Calu3 (cell line): ENCODE measurements at places on chromosomes 11 and 22. TPM values are rescaled to one million over a fixed set of nuclear protein-coding genes. Genes with fewer than 3 reads are reported as not detected.

DNA sequence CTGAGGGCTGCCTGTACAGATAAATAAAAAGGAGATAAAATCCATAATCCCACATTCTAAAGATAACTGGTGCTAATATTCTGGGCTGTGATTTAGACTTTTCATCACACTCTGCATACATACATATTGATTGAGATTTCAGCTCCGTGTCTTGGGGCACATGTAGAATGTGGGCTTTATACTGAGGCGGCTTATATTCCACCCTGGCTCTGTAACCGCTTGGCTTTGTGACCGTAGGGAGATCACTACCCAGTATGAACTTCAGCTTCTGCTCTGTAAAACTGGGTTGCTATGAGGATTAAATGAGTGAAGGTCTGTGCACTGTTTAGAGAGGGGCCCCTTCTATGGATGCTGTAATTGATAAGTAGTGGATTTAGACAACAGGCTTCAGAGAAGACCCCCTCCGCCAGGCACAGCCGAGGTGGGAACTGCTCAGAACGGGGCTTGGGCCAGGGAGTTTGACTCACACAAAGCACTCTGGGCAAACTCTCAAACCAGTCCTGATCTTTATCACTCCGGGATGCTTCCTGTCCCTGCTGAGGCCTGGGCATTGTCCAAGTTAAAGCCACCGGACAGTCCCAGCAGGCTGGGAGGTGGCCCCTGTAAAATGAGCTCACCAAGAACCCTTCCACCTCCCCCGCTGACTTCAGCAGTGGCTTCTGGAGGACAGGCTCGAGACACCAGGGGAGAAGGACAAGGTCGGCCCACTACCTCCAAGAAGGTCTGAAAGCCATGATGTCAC is 17.2 kb downstream of the KIAA1671 start:
- peaks cover 46% of the 10 kb centered on the region for H3K4me1 ChIP-seq
- H3K4me3 ChIP-seq = no peak overlapping the region
- H3K27ac ChIP-seq = peak overlapping the region; percentile 39
- H3K36me3 ChIP-seq = peaks cover 9% of the 10 kb centered on the region
- DNase-seq = no peak
- H3K27me3 ChIP-seq = no peaks in the 10 kb centered on the region

DNA sequence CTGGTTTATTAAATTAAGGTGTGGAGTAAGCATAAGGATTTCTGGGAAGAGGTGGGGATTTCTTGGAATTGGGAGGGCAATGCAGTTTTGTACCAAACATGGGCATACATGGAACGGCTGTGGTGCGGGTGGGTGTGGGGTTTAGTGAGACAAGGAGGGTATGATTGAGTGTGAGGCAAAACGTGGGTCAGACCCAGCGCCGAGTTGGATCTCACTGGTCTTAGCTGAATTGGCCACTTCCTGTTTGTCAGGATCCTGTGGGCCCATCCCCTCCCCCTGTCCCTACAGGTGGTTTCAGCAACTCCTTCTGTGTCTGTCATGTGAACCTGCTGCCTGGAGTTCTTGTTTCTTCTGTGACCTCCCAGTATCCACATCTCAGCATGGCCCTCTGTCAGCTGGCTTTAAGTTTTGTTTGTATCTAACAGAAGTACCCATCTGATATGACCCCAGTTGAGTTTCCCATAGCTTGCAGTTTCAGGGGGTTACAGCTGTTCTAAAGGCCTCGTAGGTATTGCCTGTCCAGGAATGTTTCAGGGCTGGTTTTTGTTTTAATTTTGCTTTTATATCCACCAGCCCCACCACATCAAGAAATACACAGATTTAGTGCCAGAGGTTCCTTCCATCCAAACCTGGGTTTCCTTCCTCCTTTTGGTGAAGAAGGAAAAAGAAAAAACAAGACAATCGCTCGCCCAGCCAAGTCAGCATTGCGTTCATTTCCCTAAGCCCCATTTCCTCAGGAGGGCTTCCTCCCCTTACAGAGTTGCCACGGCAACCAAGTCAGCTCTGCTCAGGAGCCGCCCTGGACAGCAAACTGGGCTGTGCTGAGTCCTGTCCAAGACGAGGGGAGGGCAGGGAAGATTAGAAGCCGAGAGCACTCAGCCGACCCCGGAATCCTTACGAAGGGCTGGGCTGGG is 6.0 kb downstream of the APOL1 start:
- H3K27me3 ChIP-seq = no peaks in the 10 kb centered on the region
- peaks cover 77% of the 10 kb centered on the region for H3K36me3 ChIP-seq
- H3K27ac ChIP-seq = peak overlapping the region; percentile 56

GRCh38 chr22:20211997-20212753 is 55.9 kb downstream of the RTN4R start:
- peaks cover 34% of the 10 kb centered on the region for H3K4me1 ChIP-seq
- peak; percentile 73 for DNase-seq
- peaks cover 14% of the 10 kb centered on the region for H3K27me3 ChIP-seq
- peaks cover 15% of the 10 kb centered on the region for H3K36me3 ChIP-seq
- H3K27ac ChIP-seq = peak overlapping the region; percentile 3
- H3K4me3 ChIP-seq = peak overlapping the region; percentile 42

GRCh38 chr11:6480299-6480914 is 724 bp downstream of the ARFIP2 start:
- peaks cover 73% of the 10 kb centered on the region for H3K36me3 ChIP-seq
- H3K4me3 ChIP-seq = peak overlapping the region; percentile 97
- no peak for DNase-seq
- H3K4me1 ChIP-seq = peaks cover 34% of the 10 kb centered on the region
- peak overlapping the region; percentile 92 for H3K27ac ChIP-seq
- H3K27me3 ChIP-seq = no peaks in the 10 kb centered on the region

- H3K36me3 ChIP-seq = no peaks in the 10 kb centered on the region
- H3K4me3 ChIP-seq = no peak overlapping the region
- no peak overlapping the region for H3K27ac ChIP-seq
- no peaks in the 10 kb centered on the region for H3K27me3 ChIP-seq
- no peaks in the 10 kb centered on the region for H3K4me1 ChIP-seq
These were observed 69.7 kb upstream of the GRK3 start for GRCh38 chr22:25494774-25495173.

- H3K36me3 ChIP-seq = no peaks in the 10 kb centered on the region
- no peak overlapping the region for H3K4me3 ChIP-seq
- H3K4me1 ChIP-seq = no peaks in the 10 kb centered on the region
These were observed 78.6 kb downstream of the SYN3 start for GRCh38 chr22:32979606-32980005.

DNA sequence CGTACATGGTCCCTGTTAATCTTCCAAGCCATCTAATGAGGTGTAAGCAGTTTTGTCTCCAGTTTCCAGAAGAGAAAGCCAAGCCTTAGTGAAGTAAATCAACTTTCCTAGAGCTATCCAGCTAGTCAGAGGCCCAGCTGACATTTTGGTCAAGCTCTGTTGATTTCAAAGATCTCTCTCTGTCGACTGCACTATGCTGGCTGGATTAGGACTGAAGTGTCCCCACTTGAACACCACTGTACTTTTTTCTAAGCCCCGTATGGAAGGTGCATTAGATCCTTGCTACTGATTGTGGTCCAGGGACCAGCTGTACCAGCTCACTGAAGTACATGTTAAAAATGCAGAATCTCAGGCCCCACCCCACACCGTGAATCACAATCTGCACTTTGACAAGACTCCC is 176.5 kb upstream of the NAV2 start:
- DNase-seq = no peak
- no peaks in the 10 kb centered on the region for H3K36me3 ChIP-seq

DNA sequence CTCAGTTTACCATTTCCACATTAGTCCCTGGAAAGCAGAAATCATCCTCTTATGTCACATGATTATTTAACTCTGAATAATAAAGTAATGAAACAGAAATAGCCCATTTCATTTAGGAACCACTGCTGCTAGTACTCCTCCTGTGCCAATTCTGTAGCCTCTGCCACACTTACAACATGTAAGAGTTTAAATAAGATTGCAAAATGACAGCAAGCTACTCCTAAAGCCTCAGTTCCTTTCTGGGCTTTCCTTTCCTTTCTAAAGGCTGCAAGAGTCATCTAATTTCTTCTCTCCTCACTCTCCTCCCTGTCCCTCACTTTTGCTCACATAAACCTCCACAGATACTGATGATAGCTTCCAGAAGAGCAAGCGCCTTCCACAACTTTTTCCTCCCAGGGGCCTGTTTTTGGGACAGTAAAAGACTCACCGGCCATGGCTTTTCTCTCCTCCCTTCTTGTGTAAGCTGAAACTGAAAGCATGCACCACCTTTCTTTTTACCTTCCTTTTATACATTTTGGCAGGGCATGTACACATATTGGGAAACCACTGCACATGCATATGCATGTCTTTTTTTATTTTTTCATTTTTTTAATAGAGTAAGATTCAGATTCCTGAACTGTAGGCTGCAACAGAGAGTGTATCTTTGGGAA is 38.5 kb downstream of the CARD18 start:
- no peaks in the 10 kb centered on the region for H3K27me3 ChIP-seq
- no peaks in the 10 kb centered on the region for H3K4me1 ChIP-seq
- DNase-seq = no peak
- no peak overlapping the region for H3K27ac ChIP-seq
- H3K36me3 ChIP-seq = no peaks in the 10 kb centered on the region
- no peak overlapping the region for H3K4me3 ChIP-seq

DNA sequence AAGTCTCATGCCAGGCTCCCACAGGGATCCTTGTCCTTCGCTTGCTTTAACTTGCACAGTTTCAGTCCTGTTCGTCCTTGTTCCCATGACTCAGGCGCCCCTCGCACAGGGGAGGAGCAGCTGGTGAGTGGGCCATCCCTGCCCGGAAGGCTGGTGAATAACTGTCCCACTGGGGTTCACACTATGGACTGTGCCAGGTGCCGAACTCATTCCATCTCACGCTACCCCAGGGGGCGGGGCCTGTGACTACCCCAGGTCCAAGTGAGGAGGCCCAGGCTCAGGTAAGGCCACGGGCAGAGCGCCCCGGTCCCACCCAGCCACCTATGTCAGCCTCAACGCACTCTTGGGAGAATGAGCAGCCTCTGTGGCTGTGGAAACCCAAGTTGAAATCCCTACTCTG is 7.2 kb upstream of the CARD10 start:
- no peaks in the 10 kb centered on the region for H3K36me3 ChIP-seq
- H3K4me3 ChIP-seq = no peak overlapping the region
- peaks cover 29% of the 10 kb centered on the region for H3K4me1 ChIP-seq

- no peak overlapping the region for H3K4me3 ChIP-seq
- H3K36me3 ChIP-seq = no peaks in the 10 kb centered on the region
These were observed 565.9 kb downstream of the ETS1 start for GRCh38 chr11:128021349-128022006.

DNA sequence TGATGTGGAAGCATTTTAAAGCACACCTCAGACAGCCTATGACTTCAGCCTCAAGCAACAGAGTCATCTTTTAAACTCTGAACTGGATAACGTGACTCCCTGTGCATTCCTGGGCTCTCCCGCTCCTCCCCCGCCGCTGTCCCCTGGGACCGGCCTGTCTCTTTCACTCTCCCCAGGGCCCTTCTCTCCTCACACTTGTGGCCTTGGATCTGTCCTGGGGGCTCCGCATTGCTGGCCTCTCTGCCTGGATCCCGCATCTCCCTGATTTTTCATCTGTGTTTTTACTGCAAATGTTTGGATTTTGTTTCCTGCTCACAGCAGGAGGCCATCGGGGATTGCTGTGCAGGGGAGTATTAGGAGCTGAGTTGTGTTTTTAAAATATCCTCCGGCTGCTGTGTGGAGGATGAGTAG is 15.4 kb downstream of the C11orf24 start:
- H3K27ac ChIP-seq = no peak overlapping the region
- H3K4me3 ChIP-seq = no peak overlapping the region
- H3K36me3 ChIP-seq = peaks cover 14% of the 10 kb centered on the region
- no peak for DNase-seq
- no peaks in the 10 kb centered on the region for H3K4me1 ChIP-seq
- no peaks in the 10 kb centered on the region for H3K27me3 ChIP-seq

DNA sequence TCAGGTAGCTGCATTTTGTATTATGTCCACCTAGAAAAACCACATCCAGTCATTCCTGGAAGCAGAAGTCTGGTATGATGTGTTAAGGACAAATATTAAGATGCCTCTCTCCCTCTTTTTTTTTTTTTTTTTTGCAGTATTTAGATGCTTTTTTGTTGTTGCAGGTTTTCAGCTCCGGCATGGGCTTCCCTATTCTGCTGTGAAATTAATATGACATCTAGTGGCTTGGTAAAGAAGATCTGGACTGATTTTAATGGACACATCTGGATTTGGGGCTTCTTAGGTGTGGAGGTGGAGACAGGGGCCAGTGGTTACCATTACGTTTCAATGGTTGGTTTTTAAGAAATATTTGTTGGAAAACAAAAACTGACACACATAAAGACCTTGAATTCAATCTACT is 47.5 kb upstream of the RASSF10 start:
- H3K4me3 ChIP-seq = no peak overlapping the region
- no peaks in the 10 kb centered on the region for H3K27me3 ChIP-seq
- no peak overlapping the region for H3K27ac ChIP-seq
- H3K4me1 ChIP-seq = peaks cover 5% of the 10 kb centered on the region

DNA sequence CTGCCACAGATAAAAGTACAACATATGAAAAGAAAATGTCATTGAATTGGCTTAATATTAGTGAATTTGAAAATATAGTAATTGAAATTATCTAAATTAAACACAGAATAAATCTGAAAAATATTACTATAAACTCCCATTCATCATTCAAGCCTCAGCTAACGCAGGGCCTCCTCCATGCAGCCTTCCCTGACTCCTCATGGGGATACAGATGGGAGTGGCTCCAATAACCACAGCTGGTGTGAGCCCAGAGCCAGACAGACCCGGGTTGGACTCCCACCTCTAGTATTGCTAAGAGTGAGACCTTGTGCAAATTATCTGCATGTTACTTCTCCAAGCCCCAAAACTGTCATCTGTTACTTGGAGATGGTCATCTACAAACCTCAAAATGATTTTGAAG is 44.9 kb downstream of the CSF2RB start:
- peaks cover 8% of the 10 kb centered on the region for H3K4me1 ChIP-seq
- H3K36me3 ChIP-seq = no peaks in the 10 kb centered on the region
- DNase-seq = no peak
- no peak overlapping the region for H3K4me3 ChIP-seq
- H3K27ac ChIP-seq = no peak overlapping the region

- no peak overlapping the region for H3K27ac ChIP-seq
- H3K27me3 ChIP-seq = no peaks in the 10 kb centered on the region
- peak; percentile 63 for DNase-seq
- no peaks in the 10 kb centered on the region for H3K4me1 ChIP-seq
- no peak overlapping the region for H3K4me3 ChIP-seq
These were observed 116.9 kb upstream of the SNX19 start for GRCh38 chr11:131033151-131033651.

- peak; percentile 23 for DNase-seq
- no peaks in the 10 kb centered on the region for H3K36me3 ChIP-seq
- H3K27me3 ChIP-seq = peaks cover 45% of the 10 kb centered on the region
- no peaks in the 10 kb centered on the region for H3K4me1 ChIP-seq
These were observed 75.2 kb downstream of the ISX start for GRCh38 chr22:35140879-35141745.

- peaks cover 28% of the 10 kb centered on the region for H3K27me3 ChIP-seq
- H3K36me3 ChIP-seq = no peaks in the 10 kb centered on the region
- no peak overlapping the region for H3K4me3 ChIP-seq
- DNase-seq = no peak
- H3K27ac ChIP-seq = no peak overlapping the region
These were observed 12.8 kb upstream of the SORL1 start for GRCh38 chr11:121439337-121439736.

GRCh38 chr22:30830907-30831306 is 136.2 kb downstream of the OSBP2 start:
- H3K4me1 ChIP-seq = peaks cover 37% of the 10 kb centered on the region
- H3K27me3 ChIP-seq = peaks cover 6% of the 10 kb centered on the region
- H3K27ac ChIP-seq = no peak overlapping the region

The HEPN1 gene
- not detected in 2 replicates for total RNA-seq

The UBQLNL gene
- total RNA-seq = 0.14 and 0.51 TPM in 2 replicates

The SAA1 gene
- total RNA-seq = 23.9 and 54.1 TPM in 2 replicates

The GTSE1 gene
- 48.0 and 53.5 TPM in 2 replicates for total RNA-seq
